DMS 273 treated with DMSO at 0.1 percent for 48 hours (cell line): ENCODE measurements at places on chromosomes 13 and 19.

DNA sequence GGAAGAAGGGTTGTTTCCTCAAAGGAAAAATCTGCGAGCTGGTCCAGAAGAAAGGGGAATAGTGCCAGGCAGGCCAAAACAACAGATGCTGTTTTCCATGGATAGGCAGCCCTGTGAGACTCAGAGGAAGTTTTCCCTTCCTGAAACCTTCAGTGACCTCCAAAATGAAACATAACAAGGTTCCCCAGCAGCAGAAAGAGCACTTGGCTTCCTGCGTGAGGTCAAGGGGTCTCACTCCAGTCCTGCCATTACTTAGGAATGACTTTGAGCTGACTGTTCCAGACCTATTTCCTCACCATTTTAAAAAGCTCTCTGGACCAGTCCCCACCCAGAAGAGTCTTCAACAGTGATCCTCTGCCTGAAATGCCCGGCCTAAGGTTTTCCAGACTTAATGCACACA, 104.6 kb upstream of the IPO5 start:
- DNase-seq, result no peak

GRCh38 chr13:39317291-39317690, 279.0 kb downstream of the NHLRC3 start:
- DNase-seq, result no peak

GRCh38 chr19:44752123-44752815, 3.8 kb downstream of the BCL3 start:
- DNase-seq, result no peak

DNA sequence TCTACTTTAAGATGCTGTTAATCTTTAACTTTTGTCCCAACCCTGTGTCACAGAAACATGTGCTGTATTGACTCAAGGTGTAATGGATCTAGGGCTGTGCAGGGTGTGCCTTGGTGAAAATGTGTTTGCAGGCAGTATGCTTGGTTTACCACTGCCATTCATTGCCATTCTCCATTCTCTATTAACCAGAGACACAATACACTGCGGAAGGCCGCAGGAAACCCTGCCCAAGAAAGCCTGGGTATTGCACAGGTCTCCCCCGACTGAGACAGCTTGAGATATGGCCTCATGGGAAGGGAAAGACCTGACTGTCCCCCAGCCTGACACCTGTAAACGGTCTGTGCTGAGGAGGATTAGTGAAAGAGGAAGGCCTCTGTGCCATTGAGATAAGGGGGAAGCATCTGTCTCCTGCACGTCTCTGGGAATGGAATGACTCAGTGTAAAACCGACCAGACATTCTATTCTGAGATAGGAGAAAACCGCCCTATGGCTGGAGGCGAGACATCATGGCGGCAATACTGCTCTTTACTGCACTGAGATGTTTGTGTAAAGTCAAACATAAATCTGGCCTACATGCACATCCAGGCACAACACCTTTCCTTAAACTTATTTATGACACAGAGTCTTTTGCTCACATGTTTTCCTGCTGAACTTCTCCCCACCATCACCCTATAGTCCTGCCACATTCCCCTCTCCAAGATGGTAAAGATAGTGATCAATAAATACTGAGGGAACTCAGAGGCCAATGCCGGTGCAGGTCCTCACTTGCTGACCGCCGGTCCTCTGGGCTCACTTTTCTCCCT, 13.1 kb upstream of the ZNF888 start:
- no peak for DNase-seq

DNA sequence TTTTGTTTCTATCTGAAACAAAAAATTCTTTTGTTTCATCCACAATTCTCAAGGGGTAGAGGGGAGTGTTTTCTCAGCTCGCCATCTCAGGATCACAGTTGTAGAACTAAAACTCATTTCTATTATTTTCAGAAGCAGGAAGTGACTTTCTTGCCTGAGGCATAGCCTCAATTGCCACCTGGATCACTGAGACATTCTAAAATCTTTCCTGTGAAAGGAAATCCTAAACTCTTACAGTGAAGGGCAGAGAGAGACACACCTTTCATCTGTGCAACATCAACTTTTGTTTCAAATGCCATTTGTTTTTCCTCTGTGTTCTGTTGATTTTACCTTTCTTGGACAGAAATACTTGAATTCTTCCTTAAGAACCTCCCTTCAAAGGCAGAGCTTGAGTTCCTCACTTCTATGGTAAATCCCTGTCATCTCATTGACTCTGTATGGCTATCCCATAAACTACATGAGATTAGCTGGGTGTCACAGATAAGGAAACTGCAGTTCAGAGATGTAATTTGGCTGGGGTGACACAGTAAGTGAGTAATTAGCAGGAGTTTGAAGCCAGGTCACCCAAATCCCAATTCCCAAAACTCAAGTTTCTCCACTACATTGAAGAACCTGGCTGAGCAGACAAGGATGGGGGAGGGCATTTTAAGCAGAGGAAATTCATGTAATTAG, 224.4 kb upstream of the HTR2A start:
- no peak for DNase-seq

GRCh38 chr19:18659281-18660050, 22.6 kb downstream of the KLHL26 start:
- DNase-seq, result no peak

DNA sequence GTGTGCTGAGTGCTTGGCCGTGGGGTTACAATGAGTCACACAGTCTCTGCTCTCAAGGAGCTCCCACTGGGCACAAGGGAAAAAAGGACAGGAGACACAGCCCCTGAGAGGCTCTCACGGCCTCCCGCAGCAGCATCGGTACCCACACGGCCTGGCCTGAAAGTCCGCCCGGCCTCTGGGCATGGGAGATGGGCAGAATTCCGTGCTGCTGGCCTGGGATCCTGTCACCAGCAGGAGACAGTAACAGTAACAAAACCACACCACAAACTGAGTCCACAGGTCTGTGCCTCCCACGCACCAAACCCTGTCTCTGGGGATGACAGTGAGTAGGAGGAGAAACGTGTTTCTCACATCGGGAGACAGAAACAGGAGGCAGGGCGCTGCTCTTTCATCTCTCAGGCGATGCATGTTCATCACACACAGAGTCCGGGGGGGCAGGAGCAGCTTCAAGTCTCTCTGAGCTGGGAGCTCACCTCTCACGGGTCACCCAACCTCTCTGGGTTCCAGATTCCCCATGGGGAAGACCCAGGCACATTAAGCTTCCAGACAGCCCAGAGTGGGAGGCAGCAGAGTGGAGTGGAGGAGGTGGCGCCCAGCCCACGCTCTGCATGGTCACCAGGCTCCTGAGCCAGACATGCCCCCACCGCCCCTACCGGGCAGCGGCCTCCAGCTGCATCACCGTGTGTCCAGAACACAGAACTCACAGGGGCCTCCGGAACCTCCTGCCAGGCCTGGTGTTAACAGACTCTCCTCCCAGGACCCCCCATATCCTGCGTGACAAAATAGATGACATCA, 124.7 kb upstream of the VSTM2B start:
- DNase-seq, result no peak
